ENCODE measurements at places on chromosomes 7 and 10.

DNA sequence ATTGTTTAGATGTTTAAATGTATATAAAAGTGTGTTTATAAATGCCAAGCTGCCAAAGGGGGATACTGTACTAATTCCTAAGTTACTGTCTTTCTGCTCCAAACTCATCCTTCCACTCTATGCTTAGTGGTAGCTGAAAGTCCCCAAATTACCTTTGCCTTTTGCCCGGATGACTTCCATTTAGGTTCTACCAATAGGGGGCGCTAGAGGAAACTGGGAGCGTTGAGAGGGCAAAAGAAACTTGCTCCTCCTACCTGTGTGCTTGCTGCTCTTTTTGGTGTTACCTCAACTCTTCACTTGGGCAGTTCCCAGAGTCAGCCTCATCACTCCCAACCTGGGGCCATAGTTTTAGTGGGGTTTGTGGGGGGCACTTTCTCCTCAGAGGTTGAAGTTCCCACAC lies 5.9 kb upstream of the OR2A25 start:
- DNase-seq: no peak

- no peak for DNase-seq
These were observed 183.1 kb downstream of the EXOC4 start for GRCh38 chr7:133436014-133436428.

DNA sequence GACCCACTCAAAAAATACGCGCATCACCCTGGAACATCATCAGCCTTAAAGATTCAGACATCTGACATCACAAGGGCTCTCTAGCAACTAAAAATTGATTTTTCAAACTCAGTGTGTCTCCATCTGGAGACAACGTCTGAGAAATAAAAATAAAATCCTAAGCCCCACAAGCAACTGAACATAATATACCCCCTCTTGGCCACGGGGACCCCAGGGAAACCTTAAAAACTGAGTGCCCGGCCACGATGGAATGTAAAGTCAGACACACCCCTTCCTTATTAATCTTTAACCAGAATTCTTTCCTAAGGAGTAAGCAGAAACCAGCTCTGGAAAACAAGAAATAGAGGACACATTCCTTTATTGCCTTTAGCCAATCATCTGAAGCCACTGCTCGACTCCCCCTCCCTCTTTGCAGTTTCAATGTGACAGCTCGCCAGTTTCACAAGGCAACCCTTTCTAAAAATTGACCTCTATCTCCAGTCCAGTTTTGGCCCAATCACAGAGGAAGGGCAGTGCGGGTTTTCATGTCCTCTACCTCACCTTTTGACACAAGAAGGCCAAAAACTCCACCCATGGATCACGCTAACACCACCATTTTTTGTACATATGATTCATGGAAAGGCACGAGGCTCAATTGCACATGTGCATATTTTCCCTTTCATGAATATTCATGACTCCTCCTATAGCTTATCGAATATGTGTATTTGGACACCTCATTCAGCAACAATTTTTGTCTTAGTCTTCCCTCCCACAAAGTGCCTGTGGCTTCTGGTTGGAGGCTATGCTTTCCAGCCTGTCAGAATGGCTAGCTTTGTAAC lies 24.2 kb downstream of the IFIT3 start:
- DNase-seq: no peak

DNA sequence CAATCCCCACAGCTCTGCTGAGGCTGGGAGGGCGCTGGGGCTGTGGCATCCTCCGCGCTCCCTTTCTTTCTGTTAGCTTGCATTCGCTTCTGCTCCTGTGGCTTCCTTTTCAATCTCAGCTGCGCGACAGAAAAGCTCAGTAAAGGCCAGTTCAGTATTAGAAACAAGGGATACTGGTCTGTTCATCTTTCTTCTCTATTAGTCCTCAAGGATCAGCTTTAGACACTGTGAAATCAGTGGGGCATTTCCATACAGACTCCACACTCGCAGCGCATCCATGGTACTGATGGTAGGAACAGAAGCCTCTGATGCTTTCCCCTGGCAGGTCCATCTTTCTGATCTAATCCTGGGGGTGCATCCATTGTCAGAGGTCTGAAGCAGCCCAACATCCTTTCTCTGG lies 163.7 kb downstream of the LYZL1 start:
- no peak for DNase-seq

DNA sequence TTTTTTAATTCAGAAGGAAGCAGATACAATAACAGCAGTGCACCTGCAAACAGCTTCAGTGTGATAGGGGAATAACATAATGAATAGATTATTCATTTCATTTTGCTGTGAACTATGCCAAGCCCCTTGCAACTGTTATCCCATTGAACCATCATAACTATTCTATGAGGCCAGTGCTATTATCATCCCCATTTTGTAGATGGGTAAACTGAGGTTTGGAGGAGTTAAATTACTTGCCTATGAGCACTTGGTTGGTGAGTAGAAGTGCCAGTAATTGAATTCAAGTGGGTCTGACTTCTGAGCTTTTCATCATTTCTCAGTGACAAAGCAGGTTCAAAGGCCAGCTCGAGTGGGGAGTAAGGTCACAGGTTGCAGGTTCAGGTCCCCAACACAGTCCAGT lies 16.8 kb upstream of the XPNPEP1 start:
- no peak for DNase-seq

GRCh38 chr7:78955329-78955728 lies 498.1 kb downstream of the MAGI2 start:
- no peak for DNase-seq

DNA sequence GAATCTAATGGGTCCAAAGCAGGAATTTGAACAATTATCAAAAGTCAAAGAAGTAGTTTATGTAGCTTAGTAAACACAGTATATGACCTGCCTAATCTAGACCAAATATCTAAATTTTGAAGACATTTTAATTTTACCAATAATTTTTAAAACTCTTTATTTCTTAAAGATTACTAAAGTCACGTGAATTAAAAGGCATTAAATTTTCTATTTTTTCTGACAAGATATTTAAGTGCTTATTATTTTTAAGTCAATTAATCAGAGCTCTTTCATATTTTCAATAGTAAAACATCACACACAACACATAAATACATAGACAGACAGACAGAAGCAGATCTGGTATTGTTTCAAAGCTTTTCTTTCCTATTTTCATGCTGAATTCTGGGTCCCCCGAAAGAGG lies 89.5 kb downstream of the ZNF467 start:
- DNase-seq: no peak

DNA sequence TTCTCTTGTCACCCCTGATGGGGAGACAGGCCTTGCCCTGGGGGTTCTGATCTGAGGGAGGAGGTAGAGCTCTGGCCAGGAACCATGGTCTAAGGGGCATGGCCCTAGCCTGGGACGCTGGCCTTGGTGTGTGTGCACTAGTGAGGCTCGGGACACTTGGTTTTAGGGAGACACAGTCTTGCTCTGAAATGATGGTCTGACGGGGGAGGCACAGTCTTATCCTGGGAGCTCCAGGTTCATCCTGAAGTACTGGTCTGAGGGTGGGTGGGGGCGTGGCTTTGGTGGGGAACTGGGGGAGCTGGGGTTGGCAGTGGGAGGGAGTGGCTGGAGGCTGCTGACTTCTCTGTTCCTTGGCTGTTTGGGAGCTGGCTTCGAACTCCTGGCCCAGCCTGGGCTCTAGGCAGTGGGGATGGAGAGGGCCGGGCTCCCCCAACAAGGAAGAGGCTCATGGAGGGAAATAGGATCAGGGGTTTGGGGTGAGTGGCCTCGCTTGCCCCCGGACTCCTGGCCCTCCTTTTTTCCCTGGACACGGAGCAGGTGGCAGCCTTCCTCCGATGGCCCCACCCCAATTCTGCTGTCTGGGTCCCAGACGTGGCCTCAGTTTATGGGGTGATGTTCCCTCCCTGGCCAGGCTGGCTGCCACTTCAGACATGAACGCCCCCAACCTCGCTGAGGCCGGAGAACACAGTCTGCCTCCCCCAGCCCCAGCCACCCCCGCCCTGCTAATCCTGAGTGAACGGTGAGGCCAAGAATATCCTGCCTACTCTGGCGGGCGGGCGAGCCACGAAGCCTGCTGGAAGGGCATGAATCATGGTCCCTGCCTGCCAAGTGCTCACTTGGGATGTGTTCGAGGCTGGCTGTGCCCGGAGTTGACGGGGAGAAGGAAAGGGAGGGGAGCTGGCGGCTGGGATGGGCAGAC lies 43.5 kb downstream of the TMEM270 start:
- DNase-seq: no peak

DNA sequence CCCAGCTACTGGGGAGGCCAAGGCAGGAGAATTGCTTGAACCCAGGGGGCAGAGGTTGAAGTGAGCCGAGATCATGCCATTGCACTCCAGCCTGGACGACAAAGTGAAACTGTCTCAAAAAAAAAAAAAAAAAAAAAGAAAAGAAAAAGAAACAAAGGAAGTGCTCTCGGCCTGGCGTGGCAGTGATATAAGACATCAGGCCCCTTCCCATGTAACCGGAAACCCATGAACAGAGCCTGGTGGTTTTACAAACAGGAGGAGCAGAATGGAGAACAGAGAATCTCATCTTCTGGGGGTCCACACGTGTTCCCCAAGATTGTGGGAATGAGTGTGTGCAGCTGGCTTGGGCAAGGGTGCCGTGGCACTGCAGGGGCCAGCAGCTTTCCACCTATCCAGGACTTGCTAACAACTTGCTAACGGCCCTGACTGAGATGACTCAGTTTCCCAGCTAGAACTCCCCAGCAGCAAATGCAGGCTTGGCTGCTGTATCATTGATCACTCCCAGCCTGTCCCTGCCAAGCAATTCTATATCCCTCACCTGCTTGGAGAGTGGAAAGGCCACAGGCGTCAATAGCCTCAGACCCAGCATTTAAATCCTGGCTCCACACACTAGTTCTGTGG lies 103.0 kb downstream of the COL26A1 start:
- DNase-seq: no peak

DNA sequence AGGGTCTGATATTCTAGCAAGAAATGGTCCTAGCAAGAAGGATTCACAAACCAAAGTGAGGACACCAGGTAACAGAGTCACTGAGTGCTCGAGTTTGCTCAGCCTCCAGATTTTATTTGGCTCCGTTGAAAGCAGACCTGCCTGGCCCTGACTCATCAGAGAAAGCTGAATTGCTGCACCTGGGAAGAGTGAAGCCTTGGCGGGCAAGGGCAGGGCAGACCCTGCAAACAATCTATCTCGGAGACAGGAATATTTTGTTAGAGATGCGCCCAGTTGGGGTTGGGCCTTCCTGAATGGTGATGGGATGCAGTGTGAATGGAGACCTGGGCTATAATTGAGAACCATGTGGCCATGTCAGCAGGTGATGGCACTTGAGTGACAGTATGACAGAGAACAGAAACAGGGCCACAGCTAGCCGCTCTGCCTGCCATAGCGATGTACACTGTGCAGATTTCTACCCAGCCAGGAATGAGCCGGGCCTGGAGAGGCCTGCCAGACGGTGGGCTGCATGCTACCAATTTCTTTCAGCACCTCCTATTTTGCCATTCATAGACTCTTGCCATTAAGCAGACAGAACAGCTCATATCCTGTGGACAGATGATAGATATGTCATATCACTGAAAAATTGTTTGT lies 744.2 kb downstream of the LRMDA start:
- DNase-seq: no peak

DNA sequence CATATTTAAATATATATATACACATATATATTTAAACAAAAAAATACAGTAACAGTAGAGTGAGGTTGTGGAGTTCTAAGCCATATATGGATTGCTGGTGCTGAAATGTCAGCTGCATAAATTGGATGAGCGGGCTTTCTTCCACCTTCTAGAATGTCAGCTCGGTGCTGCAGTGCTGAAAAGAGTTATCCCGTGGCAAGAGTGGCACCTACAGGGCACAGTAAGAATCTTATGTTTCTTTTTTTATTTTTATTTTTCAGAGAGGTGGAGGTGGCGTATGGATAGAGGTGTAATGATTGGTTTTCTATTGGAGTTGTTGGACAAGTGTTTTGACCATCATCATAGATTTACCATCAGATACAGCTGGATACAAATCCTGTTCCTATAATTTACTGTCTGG lies 86.2 kb upstream of the DYNC1I1 start:
- DNase-seq: no peak

- no peak for DNase-seq
These were observed 169.9 kb upstream of the ASAH2 start for GRCh38 chr10:50421026-50421719.

DNA sequence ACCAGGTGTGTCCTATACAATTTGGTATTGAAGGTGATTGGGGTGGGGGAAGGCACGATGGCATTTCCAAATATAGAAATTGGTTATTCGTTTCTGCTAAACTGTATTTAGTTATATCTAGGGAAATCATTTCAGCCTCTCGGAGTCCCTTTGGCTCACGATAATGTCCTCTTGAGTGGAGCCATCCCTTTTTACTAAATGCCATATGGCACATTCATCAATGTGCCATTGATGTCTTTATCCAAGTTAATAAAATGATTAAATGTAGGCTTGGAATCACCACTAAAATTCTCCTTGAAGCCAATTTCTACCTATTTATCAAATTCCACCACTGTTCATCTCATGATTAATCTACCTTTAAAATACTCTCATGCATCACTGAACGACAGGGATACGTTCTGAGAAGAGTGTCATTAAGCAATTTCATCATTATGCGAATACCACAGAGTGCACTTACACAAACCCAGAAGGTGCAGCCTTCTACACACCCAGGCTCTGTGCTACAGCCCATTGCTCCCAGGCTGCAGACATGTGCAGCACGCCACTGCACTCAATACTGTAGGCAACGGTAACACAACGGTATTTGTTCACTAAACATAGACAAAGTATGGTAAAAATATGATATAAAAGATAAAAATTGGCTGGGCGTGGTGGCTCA lies 219.2 kb upstream of the C7orf33 start:
- DNase-seq: no peak

- no peak for DNase-seq
These were observed 217.9 kb downstream of the OTUD1 start for GRCh38 chr10:23656735-23657134.

DNA sequence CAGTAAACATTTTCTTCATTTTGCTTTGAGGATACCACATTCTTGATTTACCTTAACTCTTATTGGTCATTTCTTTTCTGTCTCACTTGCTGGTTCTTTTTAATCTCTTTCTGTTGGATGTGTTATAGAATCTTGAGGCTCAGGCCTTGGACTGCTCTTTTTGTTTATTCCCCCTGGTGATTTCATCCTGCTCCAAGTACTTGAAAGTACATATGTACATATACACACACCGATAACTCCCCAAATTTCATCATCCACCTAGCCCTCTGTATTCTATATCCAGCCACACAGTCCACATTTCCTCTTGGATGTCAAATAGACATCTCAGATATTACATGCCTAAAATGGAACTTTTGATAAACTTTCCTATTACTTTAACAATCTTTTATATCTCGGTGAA lies 7.5 kb downstream of the ZNF518A start:
- no peak for DNase-seq
